Central memory CD4-positive, alpha-beta T cell (primary cell): ENCODE measurements at places on chromosomes 7 and 10.

GRCh38 chr10:23060918-23061317, 34.5 kb upstream of the MSRB2 start:
- DNase-seq = no peak

- DNase-seq = no peak
Measured at GRCh38 chr7:157469181-157470016, 132.6 kb downstream of the DNAJB6 start.

DNA sequence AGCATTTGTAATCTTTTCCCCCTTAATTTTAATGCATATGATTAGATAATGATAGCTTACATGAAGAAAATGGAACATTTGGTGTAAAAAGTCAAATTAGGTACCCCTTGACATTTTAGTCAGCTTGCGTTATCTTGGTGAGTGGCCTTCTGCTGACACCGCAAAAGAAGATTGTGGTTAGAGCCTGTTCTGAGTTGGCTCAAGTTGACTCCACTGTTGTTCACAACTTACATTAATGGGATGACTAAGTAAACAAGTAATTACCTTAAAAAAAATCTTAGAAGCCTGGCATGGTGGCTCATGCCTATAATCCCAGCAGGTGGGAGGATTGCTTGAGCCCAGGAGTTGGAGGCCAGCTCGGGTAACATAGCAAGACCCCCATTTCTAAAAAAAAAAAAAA, 24.2 kb downstream of the TRRAP start:
- no peak for DNase-seq

DNA sequence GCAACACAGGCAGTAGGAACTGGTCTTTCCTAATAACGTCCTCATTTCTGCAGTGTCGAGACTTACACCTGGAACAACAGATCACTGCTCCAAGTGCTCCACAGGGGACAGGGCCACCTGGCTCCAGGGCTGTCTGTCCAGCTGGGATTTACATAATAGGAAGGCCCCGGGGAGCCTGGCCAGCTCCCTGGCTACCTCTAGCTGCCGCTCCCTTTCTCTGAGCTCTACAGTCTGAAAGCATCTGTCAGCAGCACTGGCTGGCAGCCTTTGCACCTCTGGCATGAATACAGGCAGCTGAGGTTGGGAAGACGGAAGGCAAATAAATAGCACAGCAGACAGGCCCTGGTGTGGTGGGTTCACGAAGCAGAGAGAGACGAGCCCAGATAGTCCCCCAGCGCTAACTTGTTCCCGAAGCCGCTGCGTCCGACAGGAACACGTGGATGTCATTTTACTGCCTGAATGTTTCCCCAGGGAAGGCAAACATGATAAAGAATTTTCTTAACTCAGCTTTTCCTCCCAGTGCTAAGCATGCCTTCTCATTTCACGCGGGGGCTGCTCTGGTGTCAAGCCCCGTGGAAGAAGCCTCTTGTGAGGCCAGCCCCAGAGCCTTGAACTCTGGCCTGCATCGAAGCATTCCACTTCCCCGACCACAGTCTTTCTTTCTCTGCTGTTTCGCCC, 105.4 kb downstream of the ITIH5 start:
- no peak for DNase-seq
